ENCODE measurements at places on chromosomes 13 and 19.
A peak's percentile ranks its signal among the peaks of the same experiment; 100 is the strongest.

DNA sequence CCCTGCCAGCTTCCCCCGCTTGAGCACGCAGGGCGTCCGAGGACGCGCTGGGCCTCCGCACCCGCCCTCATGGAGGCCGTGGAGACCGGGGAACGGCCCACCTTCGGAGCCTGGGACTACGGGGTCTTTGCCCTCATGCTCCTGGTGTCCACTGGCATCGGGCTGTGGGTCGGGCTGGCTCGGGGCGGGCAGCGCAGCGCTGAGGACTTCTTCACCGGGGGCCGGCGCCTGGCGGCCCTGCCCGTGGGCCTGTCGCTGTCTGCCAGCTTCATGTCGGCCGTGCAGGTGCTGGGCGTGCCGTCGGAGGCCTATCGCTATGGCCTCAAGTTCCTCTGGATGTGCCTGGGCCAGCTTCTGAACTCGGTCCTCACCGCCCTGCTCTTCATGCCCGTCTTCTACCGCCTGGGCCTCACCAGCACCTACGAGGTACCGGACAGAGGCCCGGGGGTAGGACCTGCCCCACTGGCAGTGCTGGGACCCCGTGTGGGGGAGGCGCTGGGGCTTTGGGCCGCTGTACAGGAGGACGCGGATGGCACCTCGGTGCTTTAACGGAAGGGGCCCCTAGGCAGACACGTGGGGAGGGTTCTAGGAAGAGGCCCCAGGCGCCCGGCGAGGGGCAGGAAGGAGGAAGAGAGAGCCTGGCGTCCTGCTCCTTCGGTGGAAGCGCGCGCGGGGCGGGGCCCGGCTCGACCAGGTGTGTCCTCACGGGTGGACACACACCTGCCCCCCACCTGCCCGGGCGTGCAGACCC is 681 bp downstream of the SLC5A5 start:
- no peaks in the 10 kb centered on the region for H3K36me3 ChIP-seq
- H3K4me1 ChIP-seq, result peaks cover 17% of the 10 kb centered on the region
- no peaks in the 10 kb centered on the region for H3K27me3 ChIP-seq
- DNase-seq, result peak; percentile 81
- H3K4me3 ChIP-seq, result peak overlapping the region; percentile 78

- H3K36me3 ChIP-seq, result no peaks in the 10 kb centered on the region
- H3K4me3 ChIP-seq, result no peak overlapping the region
- H3K4me1 ChIP-seq, result peaks cover 3% of the 10 kb centered on the region
- DNase-seq, result peak; percentile 33
- H3K27me3 ChIP-seq, result peaks cover 26% of the 10 kb centered on the region
Measured at GRCh38 chr19:9917321-9917720, 19.0 kb downstream of the OLFM2 start.

DNA sequence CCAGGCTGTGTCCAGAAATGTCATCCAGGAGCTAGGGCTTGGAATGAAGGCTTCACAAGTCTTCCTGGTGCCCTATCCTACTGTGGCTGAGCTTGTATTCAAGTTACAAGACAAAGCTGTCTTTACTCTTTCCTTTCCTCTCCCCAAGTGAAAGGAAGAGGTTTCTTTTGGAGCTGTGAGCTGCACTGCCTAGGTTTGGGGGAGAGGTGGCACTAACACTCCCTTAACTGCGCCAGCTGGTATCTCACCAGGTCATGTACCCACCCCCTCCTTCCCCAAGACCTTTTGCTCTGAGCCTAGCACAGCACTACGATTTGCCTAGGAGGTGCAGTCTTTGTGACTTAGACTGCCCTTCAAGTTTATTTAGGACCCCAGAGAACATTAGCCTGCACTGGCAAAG is 2053.6 kb upstream of the PRR20A start:
- no peak overlapping the region for H3K27ac ChIP-seq
- H3K27me3 ChIP-seq, result no peaks in the 10 kb centered on the region
- H3K4me3 ChIP-seq, result no peak overlapping the region
- H3K4me1 ChIP-seq, result no peaks in the 10 kb centered on the region
- no peak for DNase-seq

DNA sequence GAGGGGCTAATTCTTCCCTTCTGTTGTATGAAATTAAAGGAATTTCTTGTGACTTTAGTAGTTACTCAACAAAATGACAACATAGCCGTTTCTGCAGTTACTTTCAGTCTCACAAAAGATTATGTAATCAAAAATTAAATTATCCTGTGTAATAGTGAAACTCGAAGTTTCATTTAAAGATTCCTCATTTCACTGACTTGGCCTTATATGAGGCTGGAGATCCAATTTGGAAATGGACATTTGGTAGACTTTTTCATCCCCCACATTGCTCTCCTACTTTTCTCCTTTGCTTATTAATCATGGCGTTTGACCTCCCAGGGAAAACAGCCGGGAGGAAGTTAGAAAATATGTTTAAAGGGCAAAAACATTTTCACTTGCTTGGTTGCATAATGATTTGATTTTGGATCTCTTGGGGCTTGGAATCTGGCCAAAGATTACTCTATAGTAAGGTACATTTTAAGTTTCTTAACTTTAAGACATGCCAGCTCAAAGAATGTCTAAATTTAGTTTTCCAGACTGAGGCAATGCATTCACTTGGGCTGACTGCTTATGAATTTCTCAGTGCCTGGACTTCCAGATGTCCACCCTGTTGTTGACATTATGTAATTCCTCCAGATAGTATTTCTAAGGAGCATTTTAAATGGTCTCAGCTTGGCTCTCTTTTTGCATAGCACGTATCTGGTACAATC is 1364.9 kb upstream of the MIR17HG start:
- H3K27ac ChIP-seq, result no peak overlapping the region
- no peaks in the 10 kb centered on the region for H3K4me1 ChIP-seq
- no peaks in the 10 kb centered on the region for H3K36me3 ChIP-seq
- DNase-seq, result no peak
- no peak overlapping the region for H3K4me3 ChIP-seq

- H3K36me3 ChIP-seq, result peaks cover 51% of the 10 kb centered on the region
- no peak overlapping the region for H3K27ac ChIP-seq
- no peak overlapping the region for H3K4me3 ChIP-seq
- no peaks in the 10 kb centered on the region for H3K27me3 ChIP-seq
- DNase-seq, result no peak
- peaks cover 2% of the 10 kb centered on the region for H3K4me1 ChIP-seq
Measured at GRCh38 chr19:15396436-15396835, 16.8 kb upstream of the AKAP8 start.

DNA sequence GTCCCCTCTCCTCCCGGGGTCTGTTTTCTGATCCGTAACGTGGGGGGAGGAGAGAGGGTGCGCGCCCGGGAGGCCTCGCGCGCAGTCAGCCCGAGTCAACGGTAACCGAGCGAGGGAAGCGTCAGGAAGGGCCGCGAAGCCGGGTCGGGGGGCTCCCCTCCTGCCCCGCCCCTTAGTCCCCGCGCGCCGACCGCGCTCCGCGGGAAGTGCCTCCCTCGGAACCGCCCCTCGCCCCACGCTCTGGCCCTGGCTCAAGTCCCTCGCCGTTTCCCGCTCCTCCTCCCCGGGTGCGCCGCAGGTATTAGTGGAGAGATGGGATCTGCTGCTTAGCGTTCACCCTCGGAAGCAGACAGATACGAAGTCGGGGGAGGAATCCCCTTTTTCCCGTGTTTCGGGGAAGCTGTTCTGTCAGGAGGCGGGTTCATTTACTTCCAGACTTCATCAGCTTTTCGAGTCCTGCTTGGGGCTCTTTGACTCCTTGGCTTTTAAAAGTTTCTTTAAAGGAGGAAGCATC is 770 bp downstream of the HNRNPM start:
- H3K27ac ChIP-seq, result peak overlapping the region; percentile 92
- DNase-seq, result peak; percentile 59
- peak overlapping the region; percentile 94 for H3K4me3 ChIP-seq

DNA sequence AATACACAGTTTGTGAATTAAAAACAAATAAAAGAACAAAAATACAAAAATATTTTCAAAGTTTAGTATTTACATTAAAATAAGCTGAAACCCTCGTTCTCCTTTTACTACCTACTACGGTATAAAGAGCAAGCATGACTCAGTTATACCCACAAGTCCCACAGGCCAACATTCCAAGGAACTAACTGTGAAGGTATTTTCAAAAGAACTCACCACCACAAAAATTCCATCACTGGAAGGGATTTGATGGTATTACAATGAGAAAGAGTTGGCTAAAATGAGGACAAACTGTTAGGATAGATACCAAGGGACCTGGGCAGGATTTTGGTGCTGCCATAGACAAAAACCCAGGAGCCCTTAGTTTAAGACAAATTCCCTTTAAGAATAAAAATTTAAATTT is 122.7 kb downstream of the TBC1D4 start:
- H3K27ac ChIP-seq, result no peak overlapping the region
- H3K27me3 ChIP-seq, result no peaks in the 10 kb centered on the region
- peaks cover 18% of the 10 kb centered on the region for H3K4me1 ChIP-seq
- no peaks in the 10 kb centered on the region for H3K36me3 ChIP-seq
- H3K4me3 ChIP-seq, result no peak overlapping the region

GRCh38 chr13:108961542-108962125 is 332.2 kb downstream of the MYO16 start:
- peak; percentile 16 for DNase-seq
- H3K27ac ChIP-seq, result no peak overlapping the region
- no peaks in the 10 kb centered on the region for H3K4me1 ChIP-seq
- no peak overlapping the region for H3K4me3 ChIP-seq

GRCh38 chr19:36488118-36488845 is 1.1 kb downstream of the ZNF566 start:
- H3K4me1 ChIP-seq, result peaks cover 24% of the 10 kb centered on the region
- DNase-seq, result peak; percentile 14
- no peaks in the 10 kb centered on the region for H3K27me3 ChIP-seq

GRCh38 chr19:30879225-30879624 is 470.0 kb downstream of the TSHZ3 start:
- H3K27ac ChIP-seq, result no peak overlapping the region
- no peaks in the 10 kb centered on the region for H3K27me3 ChIP-seq
- no peaks in the 10 kb centered on the region for H3K36me3 ChIP-seq
- no peaks in the 10 kb centered on the region for H3K4me1 ChIP-seq

DNA sequence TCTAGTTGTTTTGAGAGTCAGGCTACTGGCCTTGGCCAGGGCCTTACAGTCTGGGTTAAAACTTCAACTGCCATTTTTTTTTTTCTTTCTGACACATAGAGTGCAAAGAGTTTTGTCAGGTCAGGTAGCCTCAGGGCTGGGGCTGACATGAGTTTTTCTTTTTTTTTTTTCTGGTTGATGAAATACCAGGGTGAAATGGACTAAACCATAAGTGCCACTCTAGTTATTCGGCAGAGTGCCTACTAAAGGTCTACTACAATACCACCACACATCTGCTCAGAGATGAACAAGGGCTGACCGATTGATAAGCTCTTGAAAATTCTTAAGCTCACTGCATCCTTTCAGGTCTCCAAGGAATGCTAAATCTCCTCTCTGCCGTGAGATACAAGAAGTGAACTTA is 4.4 kb upstream of the ZNF320 start:
- no peaks in the 10 kb centered on the region for H3K27me3 ChIP-seq
- no peak overlapping the region for H3K27ac ChIP-seq
- peaks cover 19% of the 10 kb centered on the region for H3K4me1 ChIP-seq
- no peak overlapping the region for H3K4me3 ChIP-seq

DNA sequence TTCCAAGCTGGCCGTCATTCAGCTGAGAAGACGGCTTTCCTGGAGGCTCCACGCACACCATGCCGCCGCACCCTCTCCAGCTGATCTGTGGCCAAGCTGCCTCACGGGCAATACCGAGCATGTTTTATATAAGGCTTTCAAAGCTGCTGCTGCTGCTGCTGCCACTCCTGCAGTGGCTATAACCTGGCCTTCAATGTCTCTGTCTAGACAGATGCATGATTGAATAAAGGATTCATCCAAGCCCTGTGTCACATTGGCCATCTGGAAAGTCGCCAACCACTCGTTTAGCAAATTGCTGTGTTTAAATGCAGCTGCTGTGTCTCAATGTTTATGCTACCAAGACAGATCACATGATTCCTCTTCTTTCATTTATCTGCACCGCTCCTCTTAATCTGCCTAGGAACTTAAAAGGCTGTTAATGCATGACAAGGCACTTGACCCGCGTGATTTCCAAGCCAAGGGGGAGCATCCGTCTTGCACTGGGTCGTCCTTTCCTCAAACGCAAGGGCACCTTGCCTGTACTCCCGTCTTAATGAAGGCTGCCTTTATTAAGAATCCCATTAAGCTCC is 114.3 kb downstream of the TEX26 start:
- no peaks in the 10 kb centered on the region for H3K36me3 ChIP-seq
- no peak overlapping the region for H3K4me3 ChIP-seq
- DNase-seq, result no peak

GRCh38 chr13:47484548-47484947 is 516.5 kb downstream of the SUCLA2 start:
- H3K4me1 ChIP-seq, result no peaks in the 10 kb centered on the region
- H3K4me3 ChIP-seq, result no peak overlapping the region
- no peak for DNase-seq
- no peaks in the 10 kb centered on the region for H3K36me3 ChIP-seq
- H3K27ac ChIP-seq, result no peak overlapping the region

DNA sequence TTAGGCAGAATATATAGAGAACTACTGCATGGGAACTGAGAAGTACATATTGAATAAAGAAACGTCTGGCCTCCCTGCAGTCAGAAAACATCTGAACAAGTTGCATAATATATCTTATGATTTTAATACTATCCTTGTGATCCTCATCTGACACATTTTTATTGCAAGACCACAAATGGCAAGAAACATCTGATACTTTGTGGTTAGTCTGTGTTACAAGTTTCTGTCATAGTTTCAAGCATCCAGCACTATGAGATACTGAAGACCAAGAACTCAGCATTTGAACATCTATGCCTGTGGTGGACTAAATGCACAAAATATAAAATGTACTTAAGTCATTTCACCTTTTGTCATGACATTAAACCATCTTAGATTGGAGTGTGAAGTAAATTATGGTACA is 1175.8 kb upstream of the MIR17HG start:
- H3K4me3 ChIP-seq, result no peak overlapping the region
- no peak overlapping the region for H3K27ac ChIP-seq
- H3K36me3 ChIP-seq, result no peaks in the 10 kb centered on the region
- no peak for DNase-seq

GRCh38 chr19:7933828-7934725 is 8.1 kb upstream of the CTXN1 start:
- H3K4me3 ChIP-seq, result no peak overlapping the region
- peaks cover 40% of the 10 kb centered on the region for H3K36me3 ChIP-seq
- no peak overlapping the region for H3K27ac ChIP-seq
- DNase-seq, result no peak
- no peaks in the 10 kb centered on the region for H3K27me3 ChIP-seq

GRCh38 chr19:50233308-50233910 is 30.0 kb downstream of the MYH14 start:
- H3K4me1 ChIP-seq, result no peaks in the 10 kb centered on the region
- peaks cover 9% of the 10 kb centered on the region for H3K27me3 ChIP-seq
- no peak for DNase-seq
- H3K4me3 ChIP-seq, result no peak overlapping the region
- H3K36me3 ChIP-seq, result no peaks in the 10 kb centered on the region

DNA sequence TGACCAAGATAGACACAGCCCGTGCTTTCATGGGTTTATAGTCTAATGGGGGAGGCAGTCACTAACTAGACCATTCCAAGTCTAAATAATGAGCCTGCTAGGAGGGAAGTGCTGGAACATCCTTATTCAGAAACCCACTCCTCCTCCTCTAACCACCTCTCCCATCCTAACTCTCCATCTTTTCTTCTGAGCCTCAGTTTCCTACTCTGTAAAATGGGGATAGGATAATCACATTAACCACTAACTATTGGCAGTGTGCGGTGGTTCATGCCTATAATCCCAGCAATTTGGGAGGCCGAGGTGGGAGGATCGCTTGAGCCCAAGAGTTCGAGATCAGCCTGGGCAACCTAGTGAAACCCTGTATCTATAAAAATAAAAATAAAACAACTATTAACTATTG is 68.7 kb downstream of the MAP4K1 start:
- peaks cover 36% of the 10 kb centered on the region for H3K4me1 ChIP-seq
- DNase-seq, result no peak
- no peak overlapping the region for H3K4me3 ChIP-seq
- H3K27me3 ChIP-seq, result peaks cover 6% of the 10 kb centered on the region
- H3K27ac ChIP-seq, result no peak overlapping the region
